ENCODE measurements at places on chromosomes 6 and 20.

DNA sequence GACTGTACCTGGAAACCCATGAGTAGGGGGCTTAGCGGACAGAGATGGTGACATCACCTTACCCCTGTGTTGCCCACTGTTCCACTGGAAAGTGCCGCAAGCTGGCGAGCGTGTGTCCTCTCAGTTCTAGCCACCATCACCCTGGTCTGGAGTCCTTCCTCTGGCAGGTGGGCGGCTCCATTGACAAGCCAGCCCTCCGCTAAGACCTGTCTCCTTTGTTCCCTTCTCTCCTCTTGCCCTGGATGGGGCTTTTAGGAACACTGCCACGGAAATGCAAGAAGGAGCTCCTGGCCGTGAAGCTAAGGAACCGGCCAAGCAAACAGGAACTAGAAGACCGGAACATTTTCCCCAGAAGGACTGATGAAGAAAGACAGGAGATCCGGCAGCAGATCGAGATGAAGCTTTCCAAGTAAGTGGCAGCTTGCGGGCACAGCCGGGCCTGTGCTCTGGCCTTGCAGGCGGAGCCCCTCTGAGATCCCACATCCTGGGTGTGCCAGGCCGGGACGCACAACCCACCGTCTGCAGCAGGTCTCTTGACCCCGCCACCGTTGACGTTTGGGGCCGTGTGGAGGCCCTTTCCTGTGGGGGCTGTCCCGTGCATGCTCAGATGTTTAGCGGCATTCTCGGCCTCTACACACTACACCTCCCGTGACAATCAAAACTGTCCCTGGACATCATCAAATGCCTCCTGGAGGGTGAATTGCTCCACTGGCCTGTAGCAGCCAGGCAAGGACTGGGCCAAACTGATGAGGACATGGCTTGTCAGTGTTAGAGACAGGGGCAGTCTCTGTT lies 127.5 kb downstream of the SYCP2 start:
- DNase-seq = peak; percentile 14

DNA sequence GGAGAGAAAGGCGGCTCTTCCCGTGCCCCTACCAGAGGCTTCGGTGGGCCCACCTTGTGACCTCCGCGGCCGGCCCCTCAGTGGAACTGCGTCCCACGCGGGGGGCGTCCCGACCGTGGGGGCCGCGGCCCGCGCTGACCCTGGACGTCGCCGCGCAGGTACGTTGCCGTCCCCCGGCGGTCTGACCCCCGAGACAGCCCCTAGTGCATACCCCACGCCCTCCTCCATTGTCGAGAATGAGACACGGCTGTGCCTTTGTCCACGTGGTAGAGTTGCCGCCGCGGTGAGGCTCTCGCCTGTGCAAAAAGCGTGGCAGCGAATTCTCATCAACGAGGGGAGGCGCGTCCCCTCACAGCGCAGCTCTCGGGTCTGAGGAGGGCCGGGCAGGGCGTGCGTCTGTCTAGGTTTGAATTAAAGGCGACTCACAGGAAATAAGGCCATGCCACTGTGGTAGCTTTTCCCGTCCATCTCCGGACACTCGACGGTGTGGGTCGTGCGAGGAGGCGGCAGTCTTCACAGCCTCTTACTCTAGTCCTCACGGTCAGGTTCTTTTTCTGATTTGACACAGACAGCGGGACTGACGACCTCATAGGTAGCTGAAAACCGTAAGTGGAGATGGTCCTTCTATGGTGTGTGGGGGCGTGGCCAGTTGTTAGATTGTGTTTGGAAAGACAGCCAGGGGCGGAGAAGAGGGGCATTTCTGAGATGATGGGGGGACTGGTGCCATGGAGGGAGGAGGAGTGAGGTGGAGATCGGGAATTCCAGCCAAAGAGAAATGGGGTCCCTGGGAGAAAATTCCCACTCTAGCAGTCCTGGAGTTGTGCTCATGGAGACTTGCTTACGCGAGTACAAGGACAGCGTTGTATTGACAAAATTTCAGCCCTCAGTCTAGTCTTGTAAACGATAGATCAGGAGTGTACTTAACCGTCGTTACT lies 580 bp downstream of the NXT1 start:
- DNase-seq = peak; percentile 46

GRCh38 chr6:16088409-16088808 lies 40.5 kb upstream of the MYLIP start:
- DNase-seq = no peak

GRCh38 chr20:21505810-21506530 lies 7.9 kb downstream of the NKX2-2 start:
- peak; percentile 93 for DNase-seq

- no peak for DNase-seq
Observed at GRCh38 chr20:63848003-63848911, 13.0 kb upstream of the ABHD16B start.

GRCh38 chr6:104537180-104537579 lies 322.5 kb downstream of the HACE1 start:
- DNase-seq = no peak

- DNase-seq = no peak
Observed at GRCh38 chr6:36685926-36686667, 7.6 kb downstream of the CDKN1A start.

DNA sequence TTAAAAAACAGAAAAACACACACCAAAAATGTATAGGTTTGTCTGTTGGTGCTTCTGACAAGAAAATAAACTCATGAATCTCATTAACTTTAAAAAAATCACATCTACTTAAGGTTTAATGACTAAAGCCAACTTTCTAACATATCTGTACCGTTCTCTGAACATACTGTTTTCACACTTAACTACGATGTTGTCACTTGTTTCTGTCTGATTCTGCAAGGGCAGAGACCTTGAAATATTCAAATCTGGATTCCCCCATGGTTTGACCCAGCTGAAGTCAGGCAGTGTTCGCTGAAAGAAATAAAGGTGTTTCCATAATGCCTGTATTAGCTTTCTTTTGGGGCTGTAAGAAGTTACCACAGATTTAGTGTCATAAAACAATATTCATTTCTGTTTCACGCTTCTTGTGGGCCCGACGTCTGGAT lies 2.7 kb upstream of the ASXL1 start:
- no peak for DNase-seq

DNA sequence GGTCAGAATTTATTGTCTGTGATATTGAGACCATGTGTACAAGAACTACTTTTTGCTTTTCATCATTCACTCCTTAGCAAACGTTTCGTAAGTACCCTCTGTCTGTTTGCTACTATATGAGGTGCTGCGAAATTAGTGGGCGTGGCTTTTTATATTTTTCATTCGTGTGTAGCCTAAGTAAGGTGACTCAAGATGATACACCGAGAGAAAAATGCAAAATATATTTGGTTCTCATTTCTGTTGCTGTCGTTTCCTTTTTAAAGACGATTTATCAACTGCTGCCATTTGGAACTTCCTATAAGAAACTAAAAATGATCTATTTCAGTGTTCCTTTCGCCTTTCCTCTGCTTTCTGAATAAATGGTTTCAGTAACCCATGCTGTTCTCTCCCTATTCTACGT lies 61.2 kb downstream of the VAPB start:
- DNase-seq = no peak

- no peak for DNase-seq
Observed at GRCh38 chr6:50285735-50286134, 236.0 kb upstream of the DEFB112 start.

DNA sequence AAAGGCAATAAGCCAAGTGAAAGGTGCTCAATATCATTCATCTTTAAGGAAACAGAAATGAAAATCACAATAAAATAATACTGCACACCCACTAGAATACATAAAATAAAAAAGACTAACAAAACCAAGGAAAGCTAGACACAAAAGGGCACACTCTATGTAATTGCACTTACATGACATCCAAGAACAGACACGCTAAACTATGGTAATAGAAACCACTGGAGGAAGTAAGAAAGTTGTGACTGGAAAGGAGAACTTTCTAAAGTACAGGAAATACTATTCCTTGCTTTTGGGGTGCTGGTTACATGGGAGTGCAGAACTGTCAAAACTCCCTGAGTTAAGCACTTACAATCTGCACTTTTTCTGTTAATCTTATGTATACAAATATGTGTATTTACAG lies 253.7 kb upstream of the RUNX2 start:
- DNase-seq = no peak

- peak; percentile 82 for DNase-seq
Observed at GRCh38 chr20:19735446-19735845, 22.6 kb upstream of the RIN2 start.

DNA sequence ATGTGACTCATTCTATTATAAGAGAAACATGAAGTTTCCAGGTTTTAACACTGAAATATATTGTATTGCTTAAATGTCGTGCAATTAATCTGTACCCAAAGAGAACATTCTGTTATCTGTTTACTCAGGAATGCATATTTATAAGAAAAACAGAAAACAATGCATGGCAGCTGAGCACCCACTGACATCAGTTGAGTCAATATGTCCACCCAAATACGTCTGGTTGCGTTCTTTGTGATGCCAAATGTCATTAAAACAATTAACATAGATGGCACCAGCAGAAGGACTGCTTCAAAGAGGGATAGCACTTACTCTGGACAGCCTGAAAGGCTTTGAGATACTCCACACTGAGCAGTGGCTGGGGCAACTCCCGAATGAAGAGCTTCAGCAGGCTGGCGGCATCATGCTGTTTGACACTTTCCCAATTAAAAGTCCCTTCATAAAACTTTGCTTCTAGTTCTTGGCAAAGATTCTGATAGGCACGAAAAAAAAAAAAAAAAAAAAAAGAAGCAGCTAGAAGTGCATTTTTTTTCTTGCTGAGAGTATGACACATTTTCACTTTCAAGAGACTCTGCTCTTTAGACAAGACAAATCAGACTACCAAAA lies 102.3 kb downstream of the ARHGAP18 start:
- DNase-seq = no peak

GRCh38 chr6:167113935-167114910 lies 8.7 kb upstream of the CCR6 start:
- DNase-seq = no peak

GRCh38 chr6:105767541-105767940 lies 318.6 kb upstream of the PRDM1 start:
- no peak for DNase-seq

DNA sequence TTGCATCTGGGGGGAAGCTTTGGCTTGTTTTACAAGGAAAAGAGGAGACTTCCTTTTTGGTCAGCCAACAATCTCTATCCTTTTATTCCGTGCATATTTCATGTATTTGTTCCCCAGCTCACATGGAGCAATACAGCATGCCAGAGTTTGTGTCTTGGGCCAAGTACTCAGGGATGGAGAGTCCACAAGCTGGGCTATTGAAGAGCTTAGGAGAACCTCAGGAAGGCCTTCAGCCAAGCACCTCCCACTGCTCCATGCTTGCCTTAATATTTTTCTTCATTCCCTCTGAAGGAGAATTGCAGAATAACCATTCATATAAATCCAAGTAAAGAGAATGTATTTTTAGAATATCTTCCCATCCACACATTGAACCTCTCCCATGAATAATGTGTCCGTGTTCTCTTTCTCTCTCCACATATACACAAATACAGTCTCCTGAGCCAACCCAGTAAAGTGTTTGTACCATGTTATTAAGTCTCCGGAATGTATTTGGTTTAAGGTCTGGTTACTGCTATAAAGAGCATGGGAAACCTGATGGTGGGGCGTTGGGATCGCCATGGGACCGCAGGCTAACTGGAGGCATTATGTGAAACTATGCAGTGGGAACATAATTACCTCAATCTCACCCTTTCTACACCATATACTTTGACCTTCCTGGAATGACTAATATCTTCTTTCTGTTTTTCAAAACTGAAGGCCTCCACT lies 3.0 kb downstream of the LAMA4 start:
- DNase-seq = no peak

DNA sequence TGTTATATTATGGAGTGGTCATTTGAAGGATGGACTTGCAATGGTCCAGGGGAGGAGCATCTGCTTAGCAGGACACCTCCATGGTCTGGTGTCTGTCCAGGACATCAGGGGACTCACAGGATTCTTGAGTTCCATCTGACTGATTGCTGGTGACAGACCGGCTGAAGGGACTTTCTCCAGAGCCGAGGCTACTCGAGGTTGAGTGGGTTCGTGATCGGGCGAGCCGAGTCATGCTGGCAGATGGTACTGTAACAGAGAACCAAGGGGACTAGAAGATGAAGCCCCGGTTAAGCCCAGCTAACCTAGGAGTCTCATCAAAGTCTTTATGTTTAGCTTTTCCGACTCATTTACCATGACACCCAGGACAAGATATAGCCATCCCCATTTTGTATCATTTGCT lies 7.5 kb upstream of the SLA2 start:
- no peak for DNase-seq

DNA sequence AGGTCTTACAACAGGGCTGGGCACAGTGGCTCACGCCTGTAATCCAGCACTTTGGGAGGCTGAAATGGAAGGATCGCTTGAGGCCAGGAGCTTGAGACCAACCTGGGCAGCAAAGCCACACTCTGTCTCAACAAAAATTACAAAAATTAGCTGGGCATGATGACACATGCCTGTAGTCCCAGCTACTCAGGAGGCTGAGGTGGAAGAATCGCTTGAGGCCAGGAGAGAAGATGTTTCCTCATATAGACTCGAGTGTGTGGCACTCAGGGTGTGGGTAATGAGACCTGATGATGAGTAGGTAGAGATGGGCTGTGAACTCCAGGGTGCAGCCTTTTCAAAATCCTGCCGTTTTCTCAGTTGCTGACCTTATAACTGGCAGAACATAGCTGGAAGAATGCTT lies 125.3 kb upstream of the FOXO3 start:
- DNase-seq = no peak

DNA sequence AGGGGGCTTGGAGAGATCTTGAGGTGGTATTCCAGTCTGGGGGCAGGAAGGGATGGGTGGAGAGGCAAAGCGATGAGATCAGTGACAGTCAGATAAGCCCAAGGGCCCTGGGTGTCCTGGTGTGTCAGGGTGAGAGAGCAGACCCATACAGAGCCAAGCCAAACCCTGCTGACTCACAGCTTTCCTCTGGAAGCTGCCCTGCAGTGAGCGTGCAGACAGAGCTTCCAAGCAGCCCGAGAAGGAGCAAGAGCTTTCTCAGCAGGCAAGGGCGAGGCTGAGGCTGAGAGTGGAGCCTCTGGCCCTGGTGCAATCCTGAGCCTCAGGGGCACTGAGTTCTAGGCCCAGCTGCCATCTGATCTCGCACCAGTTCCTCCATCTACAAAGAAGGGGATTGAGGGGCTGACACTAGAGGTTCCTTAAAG lies 91.1 kb upstream of the HIVEP1 start:
- no peak for DNase-seq

GRCh38 chr6:36641543-36641942 lies 37.0 kb upstream of the CDKN1A start:
- DNase-seq = no peak

DNA sequence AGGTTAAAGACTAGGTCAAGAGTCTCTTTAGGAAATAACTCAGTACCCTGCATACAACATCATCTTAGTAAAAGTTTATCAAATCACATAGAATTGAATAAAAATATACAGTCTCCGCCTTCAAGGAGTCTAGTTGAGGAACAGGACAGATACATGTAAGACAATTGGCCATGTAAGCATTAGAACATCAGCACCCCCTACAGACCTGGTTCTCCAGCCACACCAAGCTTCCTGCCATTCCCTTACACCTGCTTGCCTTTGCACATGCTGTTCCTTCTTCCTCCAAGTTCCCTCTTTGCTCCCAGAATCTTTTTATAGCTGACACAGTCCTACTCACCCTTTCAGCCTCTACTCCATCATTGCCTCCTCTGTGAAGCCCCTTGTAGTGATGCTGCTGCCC lies 187.8 kb upstream of the LRFN2 start:
- DNase-seq = no peak

GRCh38 chr6:77626426-77626825 lies 26.4 kb upstream of the MEI4 start:
- no peak for DNase-seq

GRCh38 chr6:117602899-117603588 lies 733 bp upstream of the GOPC start:
- DNase-seq = no peak

Measured in D341Med (cell line).